ENCODE measurements at places on chromosomes 2 and 18.

- no peak for DNase-seq
- H3K27me3 ChIP-seq, result no peaks in the 10 kb centered on the region
- peaks cover 53% of the 10 kb centered on the region for H3K36me3 ChIP-seq
- no peak overlapping the region for H3K4me3 ChIP-seq
- peaks cover 7% of the 10 kb centered on the region for H3K4me1 ChIP-seq
Measured at GRCh38 chr2:70983506-70984227, 5.2 kb downstream of the ANKRD53 start.

- H3K4me3 ChIP-seq, result no peak overlapping the region
- H3K27me3 ChIP-seq, result no peaks in the 10 kb centered on the region
- H3K27ac ChIP-seq, result no peak overlapping the region
- no peaks in the 10 kb centered on the region for H3K4me1 ChIP-seq
Measured at GRCh38 chr2:213425618-213426017, 141.4 kb downstream of the SPAG16 start.

DNA sequence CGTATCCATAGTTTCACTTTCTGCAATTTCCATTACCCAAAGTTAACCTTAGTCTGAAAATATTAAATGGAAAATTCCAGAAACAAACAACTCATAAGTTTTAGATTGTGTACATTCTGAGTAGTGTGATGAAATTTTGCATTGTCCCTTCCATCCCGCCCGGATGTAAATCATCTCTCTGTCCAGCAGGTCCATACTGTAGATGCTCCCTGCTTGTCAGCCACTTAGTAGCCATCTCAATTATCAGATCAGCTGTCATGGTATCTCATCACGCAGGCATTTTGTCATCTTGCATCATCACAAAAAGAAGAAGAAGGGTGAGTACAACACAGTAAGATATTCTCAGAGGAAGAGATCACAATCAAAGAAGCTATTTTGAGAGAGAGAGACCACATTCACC, 185.0 kb upstream of the STK17B start:
- H3K4me3 ChIP-seq, result no peak overlapping the region
- no peak overlapping the region for H3K27ac ChIP-seq
- no peak for DNase-seq
- no peaks in the 10 kb centered on the region for H3K27me3 ChIP-seq
- H3K4me1 ChIP-seq, result peaks cover 2% of the 10 kb centered on the region
- no peaks in the 10 kb centered on the region for H3K36me3 ChIP-seq

GRCh38 chr2:8542381-8543059, 139.3 kb upstream of the ID2 start:
- H3K36me3 ChIP-seq, result no peaks in the 10 kb centered on the region
- H3K27ac ChIP-seq, result no peak overlapping the region
- no peaks in the 10 kb centered on the region for H3K27me3 ChIP-seq
- DNase-seq, result no peak
- H3K4me3 ChIP-seq, result no peak overlapping the region

GRCh38 chr2:54977149-54977548, 73.1 kb downstream of the RTN4 start:
- peaks cover 3% of the 10 kb centered on the region for H3K4me1 ChIP-seq
- no peak overlapping the region for H3K4me3 ChIP-seq
- H3K36me3 ChIP-seq, result peaks cover 87% of the 10 kb centered on the region
- peak; percentile 58 for DNase-seq
- no peak overlapping the region for H3K27ac ChIP-seq

- H3K4me3 ChIP-seq, result no peak overlapping the region
- H3K4me1 ChIP-seq, result peaks cover 15% of the 10 kb centered on the region
- DNase-seq, result peak; percentile 77
- H3K27me3 ChIP-seq, result peaks cover 10% of the 10 kb centered on the region
- H3K36me3 ChIP-seq, result no peaks in the 10 kb centered on the region
Measured at GRCh38 chr18:49858309-49859020, 45.1 kb upstream of the ACAA2 start.

- H3K27ac ChIP-seq, result no peak overlapping the region
- no peaks in the 10 kb centered on the region for H3K36me3 ChIP-seq
- no peak overlapping the region for H3K4me3 ChIP-seq
- no peaks in the 10 kb centered on the region for H3K4me1 ChIP-seq
- peaks cover 8% of the 10 kb centered on the region for H3K27me3 ChIP-seq
- DNase-seq, result no peak
Measured at GRCh38 chr2:2877427-2877826, 500.2 kb downstream of the EIPR1 start.

DNA sequence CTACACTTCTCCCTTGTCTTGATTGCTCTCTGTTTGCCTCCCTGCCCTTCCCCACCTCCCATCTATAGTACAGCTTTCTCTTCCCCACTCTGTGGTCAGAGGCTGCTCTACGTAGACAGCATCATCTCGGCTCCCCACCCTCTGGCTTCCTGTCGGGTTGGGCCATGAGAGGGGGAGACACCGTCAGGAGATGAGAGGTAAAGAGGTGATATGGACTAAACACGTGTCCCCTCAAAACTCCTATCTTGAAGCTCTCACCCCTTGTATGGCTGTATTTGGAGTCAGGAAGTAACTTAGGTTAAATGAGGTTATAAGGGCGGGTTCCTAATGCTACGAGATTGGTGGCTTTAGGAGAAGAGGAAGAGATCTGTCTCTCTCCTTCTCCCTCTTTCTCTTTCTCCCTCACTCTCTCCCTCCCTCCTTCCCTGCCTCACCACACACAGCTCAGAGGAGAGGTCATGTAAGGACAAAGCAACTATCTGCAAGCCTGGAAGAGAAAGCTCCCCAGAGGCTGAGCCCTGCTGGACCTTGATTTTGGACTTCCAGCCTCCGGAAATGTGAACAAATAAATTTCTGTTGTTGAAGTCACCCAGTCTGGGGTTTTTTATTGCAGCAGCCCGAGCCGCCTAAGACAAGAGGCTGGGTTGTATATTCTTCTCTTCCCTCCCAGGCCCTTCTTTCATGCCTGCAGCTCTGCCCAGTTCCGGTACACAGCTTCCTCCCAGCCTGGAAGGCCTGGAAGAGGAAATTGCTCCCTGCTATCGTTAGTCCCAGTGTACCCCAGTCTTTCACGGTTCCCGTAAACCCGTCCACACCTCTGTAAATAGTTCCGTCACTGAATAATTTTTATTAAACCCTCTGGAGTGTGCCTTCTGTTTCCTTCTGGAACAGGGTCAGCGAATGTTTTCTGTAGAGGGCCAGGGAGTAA, 138.0 kb downstream of the AKAIN1 start:
- no peaks in the 10 kb centered on the region for H3K36me3 ChIP-seq
- H3K4me3 ChIP-seq, result no peak overlapping the region
- H3K27me3 ChIP-seq, result no peaks in the 10 kb centered on the region

- no peak overlapping the region for H3K27ac ChIP-seq
- peak; percentile 38 for DNase-seq
- H3K36me3 ChIP-seq, result no peaks in the 10 kb centered on the region
- no peaks in the 10 kb centered on the region for H3K27me3 ChIP-seq
Measured at GRCh38 chr2:152730591-152731333, 12.3 kb downstream of the ARL6IP6 start.

DNA sequence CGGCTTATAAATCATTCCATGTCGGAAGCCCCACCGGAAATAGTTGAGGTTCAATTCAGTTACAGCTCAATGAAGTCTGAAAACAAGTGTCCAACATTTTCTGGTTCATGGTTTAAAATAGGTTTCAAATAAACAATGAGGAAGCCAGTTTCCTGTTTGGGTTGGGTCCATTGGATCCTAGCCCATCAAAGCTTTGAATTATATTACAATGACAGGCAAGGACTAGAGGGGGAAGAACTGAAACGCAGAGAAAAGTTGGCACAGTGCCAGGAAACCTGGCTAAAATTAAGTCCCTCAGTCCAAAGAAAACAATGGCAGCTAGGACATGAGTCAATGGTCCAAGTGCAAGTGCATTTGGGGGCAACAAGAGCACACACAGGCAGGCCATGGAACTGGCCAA, 32.0 kb downstream of the SLC14A1 start:
- no peak overlapping the region for H3K4me3 ChIP-seq
- H3K4me1 ChIP-seq, result peaks cover 6% of the 10 kb centered on the region
- DNase-seq, result peak; percentile 24
- no peaks in the 10 kb centered on the region for H3K27me3 ChIP-seq

DNA sequence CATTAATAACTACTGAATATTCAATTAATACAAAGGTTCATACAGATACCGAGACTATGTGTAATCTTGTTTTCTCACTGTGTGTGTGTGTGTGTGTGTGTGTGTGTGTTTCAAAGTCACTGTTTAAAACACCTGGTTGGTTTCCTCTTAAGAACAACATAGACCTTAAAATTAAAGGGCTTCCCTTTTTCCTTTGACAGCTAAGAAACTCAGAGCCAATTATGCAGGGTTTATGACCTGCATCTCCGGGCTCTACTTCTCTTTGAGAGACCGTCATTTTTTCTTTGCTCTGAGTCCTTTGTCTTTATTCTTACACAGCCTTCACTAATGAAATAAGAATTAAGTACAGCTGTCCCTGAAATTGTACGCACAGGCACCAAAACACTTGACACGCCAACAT, 145.6 kb downstream of the HDAC4 start:
- H3K27me3 ChIP-seq, result no peaks in the 10 kb centered on the region
- DNase-seq, result no peak
- no peak overlapping the region for H3K4me3 ChIP-seq
- H3K36me3 ChIP-seq, result no peaks in the 10 kb centered on the region
- H3K4me1 ChIP-seq, result peaks cover 16% of the 10 kb centered on the region

DNA sequence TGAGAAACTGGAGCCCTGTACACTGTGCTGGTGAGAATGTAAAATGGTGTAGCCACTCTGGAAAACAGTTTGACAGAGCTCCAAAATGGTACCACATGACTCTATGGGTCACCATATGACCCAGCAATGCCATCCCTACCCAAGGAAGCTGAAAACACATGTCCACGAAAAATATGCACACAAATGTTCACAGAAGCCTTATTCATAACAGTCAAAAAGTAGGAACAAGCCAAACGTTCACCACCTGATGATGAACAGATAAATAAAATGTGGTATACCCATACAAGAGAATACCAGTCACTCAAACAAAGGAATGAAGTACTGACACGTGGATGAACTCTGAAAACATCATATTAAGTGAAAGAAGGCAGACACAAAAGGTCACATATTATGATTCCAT, 4.6 kb downstream of the AFG3L2 start:
- no peak for DNase-seq
- H3K27me3 ChIP-seq, result no peaks in the 10 kb centered on the region

DNA sequence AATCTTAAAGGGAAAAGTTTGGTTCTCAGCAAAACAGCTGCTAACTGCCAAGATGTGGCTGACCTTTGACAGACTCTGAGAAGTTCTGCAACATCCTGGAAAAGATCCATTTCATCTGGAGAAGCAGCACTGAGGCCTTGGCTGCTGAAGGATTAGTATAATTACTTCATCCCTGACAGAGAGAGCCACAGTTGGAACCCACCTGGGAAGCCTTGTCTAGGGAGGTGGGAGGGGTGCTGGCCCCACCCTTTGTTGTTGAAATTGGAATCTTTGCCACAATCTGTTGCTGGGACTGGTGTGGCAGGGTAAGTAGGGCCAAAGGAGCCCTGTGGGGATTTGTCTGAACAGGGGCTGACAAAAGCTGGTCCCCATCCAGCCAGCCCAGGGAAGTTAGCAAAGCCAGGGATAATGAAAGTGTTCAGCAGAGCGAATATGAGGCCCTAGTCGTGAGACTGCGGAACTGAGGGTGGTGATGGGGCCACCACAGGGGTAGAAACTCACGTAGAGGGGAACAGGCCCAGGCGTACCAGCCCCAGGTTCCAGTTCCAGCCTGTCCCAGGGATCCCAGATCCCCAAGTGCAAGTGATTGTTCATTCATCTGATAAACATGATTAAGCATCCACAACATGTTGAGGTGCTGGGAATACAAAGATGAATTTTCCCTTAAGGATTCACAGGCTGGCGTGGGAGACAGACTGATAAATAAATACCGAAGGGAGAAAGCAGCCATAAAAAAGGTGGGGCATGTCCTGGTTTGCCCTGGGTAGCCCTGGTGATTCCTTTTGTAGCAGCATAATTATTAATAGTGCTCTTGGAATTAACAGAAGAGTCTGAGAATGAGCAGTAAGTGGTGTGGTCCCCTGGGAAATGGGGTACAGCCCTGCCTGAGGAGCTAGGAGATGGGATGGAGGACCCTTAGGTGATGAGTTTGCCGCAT, 60.0 kb downstream of the MYO1B start:
- DNase-seq, result peak; percentile 80
- peaks cover 7% of the 10 kb centered on the region for H3K4me1 ChIP-seq
- no peaks in the 10 kb centered on the region for H3K27me3 ChIP-seq
- peaks cover 57% of the 10 kb centered on the region for H3K36me3 ChIP-seq
- H3K4me3 ChIP-seq, result no peak overlapping the region

- H3K4me3 ChIP-seq, result no peak overlapping the region
- no peaks in the 10 kb centered on the region for H3K36me3 ChIP-seq
- H3K27ac ChIP-seq, result no peak overlapping the region
- peak; percentile 87 for DNase-seq
- H3K4me1 ChIP-seq, result peaks cover 2% of the 10 kb centered on the region
Measured at GRCh38 chr2:189657867-189658266, 3.4 kb upstream of the ASNSD1 start.

DNA sequence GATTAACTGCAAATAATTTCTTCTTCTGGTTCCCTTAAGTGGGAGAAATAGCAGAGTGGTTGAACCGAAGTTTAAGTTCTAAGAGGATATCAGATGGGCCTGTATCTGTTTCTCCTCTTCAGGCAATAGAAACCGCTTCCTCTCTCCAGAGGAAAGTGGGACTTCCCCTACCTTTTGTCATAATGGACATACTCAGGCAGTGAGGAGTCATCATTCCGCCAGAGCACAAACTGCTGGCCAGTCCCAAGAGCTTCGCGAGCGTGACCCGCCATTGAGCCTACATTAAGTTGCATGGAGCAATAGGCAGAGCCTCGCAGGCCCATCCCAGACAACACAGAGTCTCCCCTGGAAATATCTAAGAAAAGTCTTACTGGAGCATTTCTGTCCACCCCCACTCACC, 158.9 kb downstream of the LDLRAD4 start:
- H3K4me3 ChIP-seq, result no peak overlapping the region
- no peaks in the 10 kb centered on the region for H3K36me3 ChIP-seq
- H3K27ac ChIP-seq, result no peak overlapping the region
- H3K4me1 ChIP-seq, result peaks cover 8% of the 10 kb centered on the region
- peak; percentile 3 for DNase-seq

GRCh38 chr18:78915446-78916008, 64.1 kb upstream of the SALL3 start:
- no peak overlapping the region for H3K4me3 ChIP-seq
- H3K27ac ChIP-seq, result no peak overlapping the region

DNA sequence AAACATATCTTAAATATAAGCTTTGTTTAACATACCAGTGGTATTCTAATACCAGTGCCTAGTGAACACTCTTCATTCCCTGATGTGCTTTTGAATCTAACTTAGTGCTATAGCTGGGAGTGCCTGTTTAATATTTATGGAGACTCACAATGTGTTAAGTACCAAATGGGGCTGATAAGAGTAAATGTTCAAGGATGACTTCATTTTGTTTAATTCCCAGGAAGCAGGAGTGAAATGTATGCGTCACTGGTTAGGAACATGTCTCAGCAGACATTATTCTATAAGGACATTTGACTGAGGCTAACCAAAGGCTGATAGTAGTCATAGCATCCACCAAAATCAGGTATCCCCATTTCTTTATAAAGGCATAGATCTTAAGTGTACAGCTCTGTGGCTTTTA, 31.7 kb upstream of the LINC00305 start:
- H3K27ac ChIP-seq, result no peak overlapping the region
- no peak overlapping the region for H3K4me3 ChIP-seq
- no peak for DNase-seq
- no peaks in the 10 kb centered on the region for H3K36me3 ChIP-seq

GRCh38 chr2:188382107-188382506, 90.4 kb downstream of the GULP1 start:
- no peaks in the 10 kb centered on the region for H3K36me3 ChIP-seq
- no peaks in the 10 kb centered on the region for H3K27me3 ChIP-seq
- H3K4me1 ChIP-seq, result peaks cover 4% of the 10 kb centered on the region
- peak overlapping the region; percentile 94 for H3K27ac ChIP-seq
- DNase-seq, result peak; percentile 64

All from mesenchymal stem cell (in vitro differentiated cells and primary cell).